ENCODE measurements at places on chromosomes 3 and 15.

DNA sequence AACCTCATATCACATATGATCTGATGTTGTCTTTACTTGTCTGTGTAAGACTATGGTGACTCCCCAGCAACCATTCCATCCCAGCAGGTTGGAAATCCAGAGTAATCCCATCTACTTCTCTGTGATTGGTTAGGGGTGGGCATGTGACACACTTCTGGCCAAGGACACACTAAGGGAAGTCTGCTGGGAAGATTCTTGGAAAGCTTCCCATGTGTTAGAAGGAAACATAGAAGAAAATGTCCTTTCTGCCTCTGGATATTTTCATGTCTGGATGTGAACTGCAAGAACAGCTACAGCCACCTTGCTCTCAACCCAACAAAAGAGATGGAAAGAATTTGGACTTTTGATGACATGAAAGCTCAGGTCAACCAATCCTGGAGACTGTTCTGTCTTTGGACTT lies 2.6 kb upstream of the UBE2Q2 start:
- DNase-seq, result no peak

DNA sequence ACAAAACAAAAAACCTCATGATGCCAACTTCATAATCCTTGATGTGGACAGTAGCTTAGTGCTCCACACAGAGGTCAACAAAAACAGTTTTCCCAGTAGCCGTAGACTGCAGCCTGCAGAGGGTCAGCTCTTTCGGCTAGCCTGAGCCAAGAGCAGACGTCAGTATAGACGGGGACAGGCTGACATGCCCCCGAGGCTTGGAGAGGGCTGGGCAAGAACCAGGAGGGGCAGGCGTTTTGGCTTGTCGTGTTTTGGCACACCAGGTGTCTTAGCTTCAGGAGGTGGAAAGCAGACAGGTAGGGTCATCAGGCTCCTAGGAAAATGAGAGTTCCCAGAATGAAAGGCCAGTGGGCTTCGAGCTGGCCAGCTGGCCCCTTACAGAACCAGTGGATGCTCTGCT lies 21.8 kb downstream of the CAND2 start:
- no peak for DNase-seq

DNA sequence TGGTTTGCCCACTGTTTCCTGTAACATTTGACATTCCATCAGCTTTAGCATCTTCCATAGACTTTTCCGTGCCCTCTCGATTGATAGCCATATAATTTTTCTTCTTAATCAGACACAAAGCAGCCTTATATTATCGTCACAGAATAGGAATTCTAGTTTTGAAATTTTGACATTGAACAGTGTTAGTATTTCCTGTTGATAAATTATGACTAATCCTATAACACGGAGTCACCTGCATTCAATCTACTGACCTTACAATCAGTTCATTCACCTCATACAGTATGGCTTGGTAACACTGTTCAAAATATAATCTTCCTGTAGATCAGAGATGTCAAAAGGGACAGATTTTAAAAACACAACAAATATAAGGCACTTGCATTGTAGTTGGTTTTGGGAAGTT lies 423.7 kb downstream of the C3orf38 start:
- no peak for DNase-seq

GRCh38 chr3:127823426-127823857 lies 1.1 kb upstream of the MGLL start:
- no peak for DNase-seq

- DNase-seq, result no peak
Measured at GRCh38 chr3:114363554-114364202, 69.8 kb downstream of the TIGIT start.

- no peak for DNase-seq
Measured at GRCh38 chr15:38496151-38496550, 42.2 kb downstream of the FAM98B start.

- no peak for DNase-seq
Measured at GRCh38 chr3:126033051-126033745, 50.7 kb downstream of the SLC41A3 start.

DNA sequence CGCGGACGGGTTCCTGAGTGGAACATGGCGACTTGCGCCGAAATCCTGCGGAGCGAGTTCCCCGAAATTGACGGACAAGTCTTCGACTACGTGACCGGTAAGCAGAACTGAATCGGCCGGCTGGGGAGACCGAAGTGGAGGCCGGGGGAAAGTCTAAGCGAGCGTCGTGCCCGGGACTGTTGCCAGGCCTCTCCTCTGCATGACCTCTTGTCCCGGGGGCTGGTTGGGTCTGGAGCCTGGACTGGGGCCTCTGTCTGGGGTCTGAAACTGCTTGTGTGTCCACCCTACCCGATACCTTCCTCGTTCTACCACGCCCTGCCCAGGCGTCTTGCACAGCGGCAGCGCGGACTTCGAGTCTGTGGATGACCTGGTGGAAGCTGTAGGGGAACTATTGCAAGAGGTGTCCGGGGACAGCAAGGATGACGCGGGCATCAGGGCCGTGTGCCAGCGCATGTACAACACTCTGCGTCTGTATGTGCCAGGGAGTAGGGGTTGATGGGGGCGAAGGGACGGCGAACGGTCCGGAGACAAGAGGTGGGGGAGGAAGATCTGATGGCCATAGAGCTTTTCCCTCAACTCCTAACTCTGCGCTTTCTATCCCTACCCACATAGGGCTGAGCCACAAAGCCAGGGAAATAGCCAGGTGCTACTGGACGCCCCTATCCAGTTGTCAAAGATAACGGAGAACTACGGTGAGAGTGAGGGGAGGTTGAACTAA lies at the start of gene ABCF3:
ABCF3 (plus strand) TSS at position 16 of the 718 bp plus-strand sequence; CDS start at position 25, 9 bp downstream.
- peak; percentile 29 for DNase-seq
